Transverse colon (tissue), 4 donors: ENCODE measurements at places on chromosomes 12 and 14. TPM values are rescaled to one million over a fixed set of nuclear protein-coding genes. Genes with fewer than 3 reads are reported as not detected.
A peak's percentile ranks its signal among the peaks of the same experiment; 100 is the strongest.

GRCh38 chr12:6076346-6076745 lies 48.1 kb downstream of the VWF start:
- DNase-seq = no peak

SRRM4 gene
- not detected for total RNA-seq

DNA sequence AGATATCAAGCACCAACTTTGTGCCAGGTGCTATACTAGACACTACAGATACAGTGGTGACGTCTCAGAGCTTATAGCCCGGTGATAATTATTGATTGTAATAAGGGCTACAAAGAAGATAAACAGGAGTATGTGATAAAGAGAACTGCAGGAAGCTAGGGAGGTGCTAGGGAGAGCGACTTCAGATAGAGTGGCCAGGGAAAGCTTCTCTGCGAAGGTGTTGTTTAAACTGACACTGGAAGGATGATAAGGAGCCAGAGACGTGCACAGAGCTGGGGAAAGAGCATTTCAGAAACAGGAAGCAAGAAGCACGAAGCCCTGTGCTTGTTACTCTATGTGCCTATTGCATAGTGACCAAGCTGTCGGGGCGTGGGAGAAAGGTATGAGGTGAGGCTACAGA lies 48.1 kb upstream of the OTX2 start:
- DNase-seq = peak; percentile 7

DNA sequence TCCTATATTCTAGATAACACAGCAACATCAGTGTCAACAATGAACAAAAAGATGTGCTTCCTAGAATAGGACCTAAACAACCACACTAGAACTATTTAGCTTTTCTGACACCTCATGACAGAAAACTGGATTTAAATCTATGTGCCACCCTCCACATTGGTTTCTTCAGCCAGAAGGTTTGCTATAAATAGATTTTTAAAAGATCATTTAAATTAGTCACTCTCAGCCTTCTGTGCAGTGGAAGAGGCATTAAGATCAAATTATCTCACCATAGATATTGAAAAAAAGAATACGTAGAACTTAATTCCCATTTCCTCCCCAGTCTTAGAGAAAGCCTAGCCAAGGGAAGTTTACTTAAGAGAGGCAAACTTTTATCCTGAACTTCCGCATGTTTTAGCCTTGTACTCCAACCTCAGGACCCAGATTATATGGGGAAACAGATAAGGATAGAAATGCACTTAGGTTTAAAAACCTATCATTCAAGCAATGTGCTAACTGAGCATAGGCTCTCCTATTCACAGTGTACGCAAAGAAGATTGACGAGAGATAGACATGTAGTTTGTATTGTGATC lies 59.6 kb downstream of the NELL2 start:
- no peak for DNase-seq

DNA sequence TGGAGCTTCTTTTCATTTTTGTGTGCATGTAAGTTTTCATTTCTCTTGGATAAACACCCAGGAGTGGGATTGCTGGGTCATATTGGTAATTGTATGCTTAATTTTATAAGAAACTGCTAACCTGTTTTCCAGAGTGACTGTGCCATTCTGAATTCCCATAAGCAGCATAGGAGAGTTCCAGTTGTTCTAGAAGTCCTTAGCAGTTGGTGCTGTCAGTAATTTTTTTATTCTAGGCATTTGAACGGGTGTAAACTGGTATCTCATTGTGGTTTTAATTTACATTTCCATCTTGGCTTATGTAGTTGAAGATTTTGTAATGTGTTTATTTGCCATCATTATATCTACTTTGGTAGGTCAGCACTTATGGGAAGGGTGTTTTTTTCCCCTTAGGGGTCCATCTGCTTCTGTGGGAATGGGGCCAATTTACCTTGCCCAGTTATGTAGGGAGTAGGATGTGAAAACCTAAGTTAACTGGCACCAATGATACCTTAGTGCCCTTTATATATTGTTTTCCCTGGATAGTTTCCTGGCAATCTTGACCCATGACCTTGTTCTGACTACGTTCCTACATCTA lies 202.9 kb downstream of the AKAP6 start:
- no peak for DNase-seq

DNA sequence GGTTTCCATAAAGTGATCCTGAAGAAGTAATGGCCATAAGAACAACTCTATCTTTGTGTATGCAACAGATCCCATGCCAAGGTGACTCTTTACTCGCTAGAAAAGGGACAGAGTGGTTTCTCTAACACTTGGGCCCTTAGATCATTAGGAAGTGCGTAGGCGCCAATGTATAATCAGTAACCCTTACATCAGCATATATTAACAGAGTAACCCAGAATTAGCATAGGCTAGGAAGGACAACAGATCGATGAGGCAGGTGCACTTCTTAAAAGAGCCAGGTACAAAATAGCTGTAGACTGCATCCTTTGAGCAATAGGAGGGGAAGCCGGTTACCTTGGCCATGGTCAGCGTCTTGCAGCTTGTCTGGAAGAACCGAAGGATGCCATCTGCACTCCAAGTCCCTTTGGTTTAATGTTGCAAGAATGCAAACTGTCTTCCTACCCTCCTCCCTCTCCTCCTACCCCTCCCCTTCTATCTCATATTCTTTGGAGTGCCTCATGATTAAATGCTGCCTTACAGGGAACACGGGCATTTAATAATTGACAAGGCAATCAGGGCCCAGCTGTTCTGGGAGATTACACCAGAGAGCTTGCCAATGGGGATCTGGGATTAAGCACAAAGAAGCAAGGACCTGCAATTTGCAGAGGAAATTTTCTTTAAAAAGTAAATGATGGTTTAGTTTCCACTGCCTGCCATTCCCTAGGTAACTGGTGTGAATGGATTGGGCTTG lies 8.0 kb downstream of the GSG1 start:
- DNase-seq = no peak

DNA sequence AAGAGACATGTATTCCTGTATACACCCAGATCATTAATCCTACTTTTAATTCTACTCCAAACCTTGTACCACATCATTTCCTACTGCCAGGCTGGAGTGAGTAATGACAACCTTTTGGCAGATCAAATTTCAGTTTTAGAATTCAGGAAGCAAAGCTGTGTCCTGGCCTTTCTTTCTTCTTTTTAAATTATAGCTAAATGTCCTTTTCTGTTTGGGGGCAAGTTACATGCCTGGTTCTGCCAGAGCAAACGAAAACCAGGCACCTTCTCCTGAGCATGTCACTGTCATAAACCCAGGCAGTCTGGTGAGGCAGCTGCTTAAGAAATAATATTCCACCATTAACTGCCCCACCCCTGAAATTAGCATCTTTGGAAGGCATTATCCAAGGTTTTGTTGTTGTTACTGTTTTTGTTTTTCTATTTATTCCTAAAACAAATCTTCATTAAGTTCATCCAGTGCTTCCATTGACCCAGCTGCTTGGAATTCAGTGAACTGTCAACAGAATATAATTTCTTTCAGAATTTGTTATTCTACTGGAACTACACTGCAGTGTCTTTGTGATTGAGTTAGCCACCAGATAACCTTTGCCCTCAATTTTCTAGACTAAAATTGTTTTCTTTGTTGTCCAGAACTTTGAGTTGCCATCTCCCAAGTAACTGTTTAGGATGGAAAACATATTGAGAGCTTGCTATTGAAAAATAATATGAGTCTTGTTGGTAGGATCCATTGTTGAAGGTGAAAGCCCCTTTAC lies 33.2 kb downstream of the SAMD4A start:
- no peak for DNase-seq

DNA sequence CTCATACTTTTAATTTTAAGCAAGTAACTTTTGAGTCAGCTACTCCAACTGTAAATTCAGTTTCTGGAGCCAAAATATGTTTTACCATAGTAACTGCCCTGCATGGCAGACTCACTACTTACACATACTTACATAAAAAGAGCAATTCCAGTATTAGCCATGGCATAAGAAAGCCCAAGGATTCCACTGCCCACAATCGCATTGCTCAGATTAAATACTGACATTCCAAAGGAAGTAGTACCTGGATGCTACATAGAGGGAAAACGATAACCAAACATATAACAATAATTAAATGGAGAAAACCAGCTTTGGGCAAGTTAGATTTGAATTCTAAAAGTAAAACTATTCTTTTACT lies 2.2 kb downstream of the SLC38A2 start:
- no peak for DNase-seq

DNA sequence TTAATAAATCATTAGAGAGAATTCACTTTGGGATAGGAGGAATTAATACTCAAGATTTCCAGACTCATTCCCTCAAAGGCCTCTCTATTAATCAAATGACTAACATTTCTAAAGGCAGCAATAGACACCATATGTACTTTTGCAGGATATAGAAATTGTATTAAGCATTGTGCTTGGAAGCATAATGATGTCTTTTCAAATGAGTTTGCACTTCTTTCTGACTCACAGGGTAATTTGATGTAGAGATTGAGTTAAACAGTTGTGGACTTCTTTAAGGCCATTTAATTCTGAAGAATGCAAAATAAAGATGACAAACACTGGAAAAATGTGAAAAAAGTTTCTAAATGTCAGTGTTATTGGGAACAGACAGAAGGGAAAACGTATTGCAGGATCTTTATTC lies 63.4 kb upstream of the CSRP2 start:
- DNase-seq = no peak

DNA sequence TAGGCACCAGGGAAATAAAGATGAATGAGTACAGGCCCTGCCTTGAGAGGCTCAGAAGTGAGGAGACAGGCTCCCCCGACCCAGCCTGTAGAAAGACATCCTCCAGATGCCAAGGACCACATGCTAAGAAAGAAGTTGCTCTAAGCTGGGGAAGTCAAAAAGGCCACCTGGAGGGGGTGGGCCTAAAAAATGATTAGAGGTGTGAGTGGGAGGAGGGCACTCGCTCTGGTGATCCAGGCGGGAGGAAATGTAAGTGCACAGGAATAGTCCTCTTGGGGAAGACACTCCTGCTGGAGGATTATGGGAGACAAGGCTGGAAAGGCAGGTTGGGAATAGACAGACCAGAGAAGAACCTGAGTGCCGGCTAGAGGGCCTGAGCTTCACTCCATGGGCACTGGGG lies 32.2 kb downstream of the SMUG1 start:
- no peak for DNase-seq

DNA sequence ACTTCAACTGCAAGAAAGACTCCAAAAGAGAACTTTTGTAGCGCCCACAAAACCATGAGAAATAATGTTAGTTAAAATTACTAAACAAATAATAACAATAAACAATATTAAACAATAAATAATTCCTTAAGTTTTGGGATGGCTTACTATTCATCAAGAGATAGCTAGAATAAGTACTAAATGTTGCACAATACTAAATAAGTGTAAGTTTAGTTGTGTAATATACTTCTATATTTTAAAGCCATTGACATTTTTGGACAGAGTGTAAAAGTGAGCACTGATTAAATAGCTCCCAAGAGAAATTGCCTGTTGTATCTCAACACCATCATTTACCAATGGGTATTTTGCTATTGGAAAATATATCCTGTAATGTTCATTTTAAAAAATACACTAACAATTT lies 166.7 kb downstream of the ALG10 start:
- no peak for DNase-seq

- no peak for DNase-seq
These were observed 135.5 kb downstream of the PAWR start for GRCh38 chr12:79555028-79555925.

DNA sequence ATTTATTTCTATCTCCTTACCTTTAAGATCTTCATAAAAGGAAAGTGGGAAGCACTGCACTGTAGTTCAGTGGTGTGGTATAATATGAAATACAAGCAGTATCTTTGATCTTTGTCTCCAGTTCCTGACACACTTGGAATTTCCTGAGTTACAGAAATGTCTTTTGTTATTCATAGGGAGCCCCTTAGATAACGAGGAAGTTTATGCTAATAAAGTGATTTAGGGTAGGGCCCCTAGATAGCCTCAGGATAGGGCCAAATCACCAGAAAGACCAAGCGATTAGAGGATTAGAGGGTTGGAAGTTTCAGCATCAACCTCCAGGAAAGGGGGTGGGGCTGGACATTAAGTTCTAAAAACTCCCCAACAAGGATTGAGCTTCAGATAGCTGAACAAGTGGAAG lies 29.9 kb upstream of the DDHD1 start:
- DNase-seq = no peak

CRIP1 gene
- total RNA-seq = 63.0 TPM

CDCA3 gene
- 3.0 TPM for total RNA-seq

GRCh38 chr14:55073856-55074255 lies 22.4 kb downstream of the MAPK1IP1L start:
- no peak for DNase-seq

GRCh38 chr14:99030454-99030853 lies 241.5 kb downstream of the BCL11B start:
- no peak for DNase-seq

KLRB1 gene
- not detected for total RNA-seq

DNA sequence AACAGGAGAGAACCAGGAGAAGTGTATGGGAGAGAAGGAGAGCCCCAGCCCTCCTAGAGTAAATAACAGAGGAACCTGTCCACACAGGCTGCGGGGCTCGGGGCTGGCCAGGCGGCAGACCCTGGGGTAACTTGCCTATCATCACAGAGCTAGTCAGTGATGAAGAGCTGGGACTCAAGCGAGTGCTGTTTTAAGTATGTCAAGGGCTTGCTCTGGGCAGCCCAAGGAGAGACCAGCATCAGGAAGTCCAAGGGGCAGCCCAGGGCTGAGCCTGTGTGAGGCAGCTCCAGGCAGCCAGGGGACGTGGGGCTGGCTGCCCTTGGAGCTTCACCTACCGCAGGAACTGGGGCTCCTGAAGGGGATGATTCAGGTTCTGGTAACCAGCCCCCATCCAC lies 10.0 kb downstream of the VWF start:
- no peak for DNase-seq
